ENCODE measurements at places on chromosomes 7 and 10. TPM values are rescaled to one million over a fixed set of nuclear protein-coding genes. Genes with fewer than 3 reads are reported as not detected.

DNA sequence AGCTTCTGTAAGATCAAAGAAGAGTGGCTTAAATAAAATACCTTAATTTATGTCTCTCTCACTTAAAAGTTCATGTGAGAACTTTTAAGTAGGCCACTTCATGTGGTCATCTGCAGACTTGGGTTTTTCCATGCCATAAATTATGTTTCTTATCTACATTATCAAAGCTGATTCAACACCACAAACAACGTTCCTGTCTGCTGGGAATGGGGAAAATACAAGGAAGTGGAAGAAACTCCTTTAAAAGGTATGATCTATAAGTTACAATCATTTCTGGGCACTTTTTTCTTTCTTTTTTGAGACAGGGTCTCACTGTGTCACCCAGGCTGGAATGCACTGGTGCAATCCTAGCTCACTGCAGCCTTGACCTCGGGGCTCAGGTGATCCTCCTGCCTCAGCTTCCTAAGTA lies 16.9 kb upstream of the OTUD1 start:
- H3K36me3 ChIP-seq: no peaks in the 10 kb centered on the region
- no peak for DNase-seq
- no peak overlapping the region for H3K27ac ChIP-seq
- no peak overlapping the region for H3K4me3 ChIP-seq
- no peaks in the 10 kb centered on the region for H3K4me1 ChIP-seq

Gene WDFY4
- 0.85 TPM for total RNA-seq

GRCh38 chr7:16603633-16604032 lies 41.9 kb downstream of the ANKMY2 start:
- H3K4me1 ChIP-seq: no peaks in the 10 kb centered on the region
- H3K27ac ChIP-seq: no peak overlapping the region
- H3K27me3 ChIP-seq: no peaks in the 10 kb centered on the region
- H3K36me3 ChIP-seq: peaks cover 36% of the 10 kb centered on the region

Gene FRMPD2
- total RNA-seq: not detected

DNA sequence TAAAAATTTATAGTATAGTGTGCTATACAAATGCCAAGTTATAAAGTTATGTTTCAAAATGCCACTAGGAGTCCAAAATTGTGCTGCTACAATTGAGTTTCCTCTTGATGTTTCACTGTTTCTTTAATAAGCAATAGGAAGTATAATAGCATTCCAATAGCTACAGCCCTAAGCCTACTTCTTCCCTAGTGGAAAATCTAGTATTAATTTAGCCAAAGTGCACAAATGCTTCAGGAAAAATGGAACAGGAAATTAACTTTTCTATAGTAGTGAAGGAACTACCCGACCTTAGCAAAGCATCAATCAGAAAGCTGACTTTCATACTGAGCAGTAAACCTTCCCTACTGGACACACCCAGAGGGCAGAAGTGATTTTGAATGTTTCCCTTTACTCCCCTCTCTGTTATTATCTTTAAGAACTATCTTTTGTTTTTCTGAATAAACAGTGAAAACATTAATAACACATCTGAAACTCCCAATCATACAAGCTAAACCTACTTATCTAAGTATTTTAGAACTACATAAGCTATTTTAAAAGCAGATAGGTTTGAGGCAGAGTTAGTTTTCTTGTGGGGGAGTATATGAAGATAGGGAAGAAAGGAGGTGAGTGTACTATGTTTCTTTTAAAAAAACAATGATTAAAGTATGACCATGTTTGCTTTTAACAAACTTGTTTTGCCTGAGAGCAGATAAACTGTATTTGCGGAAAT lies 13.7 kb downstream of the CPED1 start:
- H3K36me3 ChIP-seq: no peaks in the 10 kb centered on the region
- no peak for DNase-seq
- H3K27me3 ChIP-seq: no peaks in the 10 kb centered on the region

Gene FGFR2
- 0.23 TPM for total RNA-seq

- no peaks in the 10 kb centered on the region for H3K27me3 ChIP-seq
- no peak overlapping the region for H3K4me3 ChIP-seq
- H3K4me1 ChIP-seq: no peaks in the 10 kb centered on the region
- DNase-seq: no peak
- H3K27ac ChIP-seq: no peak overlapping the region
- no peaks in the 10 kb centered on the region for H3K36me3 ChIP-seq
These were observed 25.1 kb upstream of the RAB18 start for GRCh38 chr10:27479016-27479415.

- no peaks in the 10 kb centered on the region for H3K27me3 ChIP-seq
- peaks cover 98% of the 10 kb centered on the region for H3K36me3 ChIP-seq
- no peak for DNase-seq
- H3K4me3 ChIP-seq: no peak overlapping the region
These were observed 28.0 kb downstream of the PRPF18 start for GRCh38 chr10:13614530-13615332.

Gene TRIL
- total RNA-seq: 2.9 TPM

Gene IGF2BP3
- total RNA-seq: not detected

- H3K27me3 ChIP-seq: no peaks in the 10 kb centered on the region
- H3K4me3 ChIP-seq: no peak overlapping the region
- no peak overlapping the region for H3K27ac ChIP-seq
- H3K4me1 ChIP-seq: no peaks in the 10 kb centered on the region
- DNase-seq: no peak
- H3K36me3 ChIP-seq: no peaks in the 10 kb centered on the region
These were observed 4.6 kb downstream of the MGAM start for GRCh38 chr7:142000244-142000643.

Gene CAV2
- 207 TPM for total RNA-seq

GRCh38 chr10:73827346-73828089 lies 16.1 kb upstream of the NDST2 start:
- no peaks in the 10 kb centered on the region for H3K4me1 ChIP-seq
- DNase-seq: no peak
- peaks cover 59% of the 10 kb centered on the region for H3K36me3 ChIP-seq
- H3K27me3 ChIP-seq: no peaks in the 10 kb centered on the region

DNA sequence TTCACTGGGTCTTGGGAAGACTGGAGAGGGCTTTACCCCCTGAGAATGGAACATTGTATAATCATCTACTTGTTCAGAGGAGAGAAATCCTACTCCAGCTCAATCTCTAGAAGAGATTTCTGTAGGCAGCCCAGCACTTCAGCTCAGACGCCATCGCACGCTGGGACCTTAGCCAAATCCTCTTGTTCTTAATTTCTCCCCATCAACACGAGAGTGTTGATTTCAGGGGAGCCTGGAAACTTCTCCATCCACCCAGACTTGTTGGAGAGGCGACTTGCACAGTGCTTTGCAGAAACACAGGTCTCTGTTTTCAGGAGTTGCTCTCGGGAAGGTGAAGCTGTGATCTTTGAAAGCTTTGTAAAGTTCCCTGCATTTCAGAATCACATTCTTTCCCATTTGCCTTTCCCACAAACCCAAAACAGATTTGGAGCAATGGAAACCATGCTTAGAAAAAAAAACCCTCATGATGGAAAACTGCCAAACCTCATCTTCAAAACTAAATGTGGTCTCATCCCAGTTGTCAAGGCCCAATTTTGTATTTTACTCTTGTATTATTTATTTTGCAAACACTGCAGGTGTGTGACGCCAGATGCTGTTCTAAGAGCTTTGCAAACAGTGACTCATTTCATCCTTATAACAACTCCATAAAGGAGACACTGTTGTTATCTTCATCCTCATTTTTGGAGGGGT lies 60.9 kb downstream of the CALML3 start:
- no peaks in the 10 kb centered on the region for H3K36me3 ChIP-seq
- peaks cover 18% of the 10 kb centered on the region for H3K27me3 ChIP-seq
- no peak overlapping the region for H3K27ac ChIP-seq
- DNase-seq: no peak

DNA sequence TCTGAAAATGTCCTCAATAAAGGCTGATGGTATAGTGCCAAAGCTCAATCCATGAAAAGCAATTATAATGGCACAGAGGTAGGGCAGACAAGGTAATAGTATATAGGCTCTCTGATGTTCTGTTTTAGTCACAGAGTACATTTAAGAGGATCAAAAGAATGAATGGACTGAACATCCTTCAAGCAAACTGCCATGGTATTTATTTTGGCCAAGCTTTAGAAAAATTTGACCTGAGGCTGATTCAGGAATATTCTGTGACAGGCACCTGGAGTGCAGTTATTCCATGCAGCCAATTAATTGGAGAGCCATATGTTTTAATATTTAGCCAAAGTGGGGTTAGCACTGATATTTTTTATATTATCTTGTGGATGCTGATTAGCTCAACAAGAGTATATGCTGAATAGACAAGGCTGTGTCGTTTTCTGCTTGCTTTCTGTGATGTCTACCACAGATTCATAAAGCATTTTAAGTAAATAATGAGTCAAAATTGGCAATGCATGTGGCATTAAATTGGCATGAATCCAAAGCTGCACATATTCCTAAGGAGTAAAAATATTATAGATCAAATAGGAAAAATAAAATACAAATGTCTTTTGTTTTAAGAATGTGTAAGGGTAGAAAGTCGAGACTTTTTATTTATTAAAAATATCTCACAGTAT lies 177.4 kb downstream of the PCLO start:
- H3K27ac ChIP-seq: no peak overlapping the region
- H3K4me3 ChIP-seq: no peak overlapping the region
- DNase-seq: no peak
- no peaks in the 10 kb centered on the region for H3K4me1 ChIP-seq
- no peaks in the 10 kb centered on the region for H3K36me3 ChIP-seq

Gene TAS2R5
- 0.30 TPM for total RNA-seq

- peaks cover 65% of the 10 kb centered on the region for H3K27me3 ChIP-seq
These were observed 9.7 kb downstream of the CALY start for GRCh38 chr10:133326745-133327650.

DNA sequence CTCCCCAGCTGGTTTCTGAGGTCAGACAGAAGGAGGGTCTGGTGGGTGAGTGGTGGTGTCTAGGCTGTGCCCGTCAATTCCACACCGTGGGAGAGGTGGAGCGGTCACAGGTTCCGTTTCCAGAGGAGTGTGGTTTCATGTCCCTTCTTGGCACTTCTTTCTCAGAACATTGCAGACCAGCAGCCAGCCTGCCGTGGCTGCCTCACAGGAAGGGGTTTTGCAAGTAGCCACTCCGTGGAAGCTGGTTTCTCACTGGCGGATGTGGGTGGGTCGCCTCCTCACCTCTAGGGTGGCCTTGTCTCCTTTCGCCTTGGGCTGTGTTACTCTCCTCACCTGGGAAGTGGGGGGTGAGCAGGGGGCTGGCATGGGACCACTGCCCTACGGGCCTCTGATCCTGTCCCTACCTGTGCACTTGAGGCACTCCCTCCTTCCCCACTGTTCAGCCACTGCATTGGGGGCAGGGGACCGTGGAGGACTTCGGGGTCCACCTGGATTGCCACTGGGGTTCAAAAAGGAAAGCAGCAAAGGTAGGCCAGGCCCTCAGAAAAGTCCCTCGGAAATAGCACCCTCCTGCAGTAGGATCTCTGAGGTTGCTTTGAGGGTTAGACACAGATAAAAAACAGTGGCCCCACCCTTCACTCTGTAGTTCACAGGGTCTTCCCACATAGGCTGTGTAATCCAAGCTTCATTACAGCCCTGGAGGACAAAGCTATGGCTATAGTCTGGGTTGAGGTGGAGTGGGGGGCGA lies 33.9 kb downstream of the TSPAN14 start:
- H3K27me3 ChIP-seq: no peaks in the 10 kb centered on the region
- DNase-seq: peak; percentile 38
- H3K36me3 ChIP-seq: peaks cover 48% of the 10 kb centered on the region
- peak overlapping the region; percentile 86 for H3K27ac ChIP-seq
- H3K4me1 ChIP-seq: peaks cover 73% of the 10 kb centered on the region

DNA sequence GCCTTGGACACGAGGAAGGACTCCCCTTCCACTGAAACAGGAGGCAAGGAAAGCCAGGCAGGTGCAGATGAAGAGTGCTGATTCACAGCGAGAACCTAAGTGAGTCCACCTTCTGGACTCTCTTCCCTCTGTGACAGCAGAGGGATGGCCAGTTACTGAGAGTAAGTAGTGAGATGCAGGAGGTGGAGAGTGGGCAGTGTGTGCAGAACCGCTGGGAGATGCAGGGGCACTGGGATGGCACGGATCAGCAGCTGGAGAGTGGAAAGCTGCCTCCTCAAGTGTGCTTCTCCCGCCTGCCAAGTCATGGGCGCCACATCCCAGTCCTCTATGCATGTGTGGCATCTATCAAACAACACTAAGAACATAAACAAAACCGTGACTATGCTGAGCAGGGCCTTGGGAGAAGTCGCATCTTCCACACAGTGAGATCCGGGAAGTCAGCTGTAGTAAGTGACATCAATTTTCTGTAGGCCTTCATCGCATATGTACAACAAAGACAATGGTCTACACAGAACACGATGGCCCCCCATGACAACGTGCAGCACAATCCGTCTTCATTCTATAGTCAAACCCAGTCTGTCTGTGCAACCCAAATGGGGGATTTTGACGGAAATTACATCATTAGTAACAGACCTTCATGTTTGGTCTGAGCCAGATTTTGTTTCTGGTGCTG lies 217.4 kb upstream of the KLF14 start:
- no peak overlapping the region for H3K4me3 ChIP-seq
- H3K27ac ChIP-seq: no peak overlapping the region
- no peaks in the 10 kb centered on the region for H3K27me3 ChIP-seq
- H3K4me1 ChIP-seq: peaks cover 17% of the 10 kb centered on the region
- H3K36me3 ChIP-seq: no peaks in the 10 kb centered on the region

DNA sequence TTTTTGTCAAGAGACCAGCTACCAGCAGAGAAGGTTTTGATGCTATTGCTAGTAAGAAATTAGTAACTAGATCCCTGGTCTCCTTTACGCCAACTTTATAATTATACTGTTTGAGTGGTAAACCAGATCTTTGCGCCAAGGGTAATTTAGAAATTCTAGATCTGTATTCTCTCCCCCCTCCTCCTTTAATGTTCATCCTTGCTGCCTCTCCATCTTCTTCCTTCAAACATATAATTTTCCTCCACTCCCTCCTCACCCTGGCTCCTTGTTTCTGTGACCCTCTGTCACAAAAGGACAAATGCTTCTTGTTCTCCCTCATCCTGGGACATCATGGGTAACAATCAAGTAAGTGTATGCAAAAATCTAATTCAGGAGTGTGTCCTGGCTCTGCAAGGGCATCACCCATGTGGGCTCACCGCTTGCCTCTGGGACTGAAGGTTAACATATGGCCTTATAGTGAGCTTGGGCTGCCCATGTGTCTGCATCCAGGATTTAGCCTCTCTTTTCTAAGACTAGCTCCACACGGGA lies 121.2 kb downstream of the BAMBI start:
- no peaks in the 10 kb centered on the region for H3K27me3 ChIP-seq
- no peaks in the 10 kb centered on the region for H3K36me3 ChIP-seq
- no peak overlapping the region for H3K4me3 ChIP-seq
- H3K27ac ChIP-seq: no peak overlapping the region

Data from heart right ventricle (tissue), 16 donors.